ENCODE measurements at places on chromosomes 4 and X.

DNA sequence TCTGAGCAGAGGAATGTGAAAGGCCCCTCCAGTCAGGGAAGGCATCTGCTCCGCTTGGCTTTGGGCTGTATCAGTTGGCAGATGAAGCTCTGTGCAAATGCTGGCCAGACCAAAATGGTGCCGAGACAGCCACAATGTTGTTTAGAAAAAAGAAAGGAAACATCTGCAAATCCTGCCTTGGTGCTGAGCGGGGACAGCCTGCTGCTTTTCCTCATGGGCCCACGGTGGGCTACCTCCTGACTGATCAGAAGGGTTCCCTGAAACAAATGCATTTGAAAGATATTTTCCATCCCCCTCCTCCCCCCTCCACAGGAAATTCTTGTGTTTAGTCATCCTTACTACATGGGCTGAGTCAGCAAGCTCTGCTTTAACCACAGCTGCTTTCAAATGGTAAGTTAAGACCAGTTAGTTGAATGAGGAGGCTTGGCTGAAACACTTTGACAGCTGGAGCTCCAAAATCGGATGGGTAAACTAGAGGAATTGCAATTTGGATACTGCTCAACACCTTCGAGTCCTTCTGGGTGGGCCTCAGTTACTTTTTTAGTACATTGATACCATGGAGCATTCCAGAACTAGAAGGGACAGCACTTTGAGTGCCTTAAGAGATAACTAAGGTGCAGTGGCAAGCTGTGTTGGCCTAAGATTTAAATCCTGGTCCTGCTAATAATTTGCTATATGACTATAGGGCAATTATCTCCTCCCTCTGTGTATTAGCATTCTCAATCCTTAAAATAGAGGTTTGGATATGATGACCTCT lies 36.0 kb downstream of the PLAC1 start:
- peak; percentile 55 for DNase-seq

DNA sequence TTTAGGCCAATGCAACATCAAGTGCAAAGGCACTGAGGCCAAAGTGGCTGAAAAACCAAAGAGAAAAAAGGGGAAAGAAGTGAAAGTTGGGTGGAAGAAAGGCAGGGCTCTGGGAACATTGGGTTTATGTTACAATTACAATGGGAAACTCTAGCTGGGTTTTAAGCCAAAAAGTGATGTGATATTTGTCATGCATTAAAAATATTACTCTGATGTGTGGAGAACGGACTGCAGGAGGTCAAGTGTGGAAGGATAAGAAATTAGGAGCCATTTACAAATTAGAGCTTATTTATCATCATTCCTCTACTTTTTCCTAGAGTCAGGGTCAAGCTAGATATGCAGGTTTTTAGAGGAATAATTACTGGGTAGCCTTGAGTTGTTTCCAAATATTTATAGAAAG lies 516.8 kb downstream of the INPP4B start:
- no peak for DNase-seq

- DNase-seq, result no peak
These were observed 12.6 kb downstream of the PPA2 start for GRCh38 chr4:105461221-105461620.

- no peak for DNase-seq
These were observed 245.6 kb downstream of the THOC2 start for GRCh38 chrX:123487236-123487635.

GRCh38 chr4:140344621-140345020 lies 28.8 kb upstream of the SCOC start:
- DNase-seq, result no peak

DNA sequence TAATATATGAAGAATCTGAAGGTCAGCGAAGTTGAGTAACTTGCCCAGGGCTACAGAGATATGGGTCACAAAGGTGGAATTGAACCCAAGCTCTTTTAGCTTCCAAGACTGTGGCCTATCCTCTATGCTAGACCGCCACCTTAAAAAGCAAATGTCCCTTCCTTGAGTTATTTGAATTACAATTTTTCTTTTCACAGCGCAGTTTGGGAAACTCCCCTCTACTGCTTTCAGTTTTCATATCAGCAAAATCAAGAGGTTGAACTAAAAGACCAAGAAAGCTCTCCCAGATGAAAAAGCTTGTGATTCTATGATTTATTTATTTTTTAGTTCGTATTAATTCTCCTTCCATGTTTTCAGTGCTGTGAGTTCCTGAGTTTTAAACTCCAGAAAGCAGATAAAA lies 174.5 kb upstream of the C1QTNF7 start:
- DNase-seq, result no peak

DNA sequence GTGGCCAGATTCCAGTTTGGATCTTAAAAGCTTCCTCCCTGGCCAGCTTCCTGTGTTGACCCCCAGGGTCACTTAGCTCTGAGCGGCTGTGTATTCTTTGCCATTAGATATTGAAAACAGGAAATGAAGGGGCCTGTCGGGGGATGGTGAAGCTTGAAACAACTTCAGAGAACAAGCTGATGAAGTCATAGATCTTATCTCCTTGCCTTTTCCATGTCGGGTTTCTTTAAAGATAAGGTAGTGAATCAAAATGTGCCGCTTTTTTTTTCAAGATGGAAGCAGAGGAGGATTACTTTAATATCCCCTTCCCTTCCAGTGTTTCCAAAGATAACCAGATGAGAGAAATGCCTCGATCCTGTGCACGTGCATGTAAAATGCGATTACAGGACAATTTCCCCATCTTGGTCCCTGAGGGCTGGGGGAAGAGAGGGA lies 508.5 kb downstream of the MID1IP1 start:
- DNase-seq, result no peak

GRCh38 chrX:148874636-148875246 lies 374.3 kb downstream of the AFF2 start:
- no peak for DNase-seq

GRCh38 chr4:118711052-118711451 lies 25.9 kb downstream of the METTL14 start:
- DNase-seq, result no peak

DNA sequence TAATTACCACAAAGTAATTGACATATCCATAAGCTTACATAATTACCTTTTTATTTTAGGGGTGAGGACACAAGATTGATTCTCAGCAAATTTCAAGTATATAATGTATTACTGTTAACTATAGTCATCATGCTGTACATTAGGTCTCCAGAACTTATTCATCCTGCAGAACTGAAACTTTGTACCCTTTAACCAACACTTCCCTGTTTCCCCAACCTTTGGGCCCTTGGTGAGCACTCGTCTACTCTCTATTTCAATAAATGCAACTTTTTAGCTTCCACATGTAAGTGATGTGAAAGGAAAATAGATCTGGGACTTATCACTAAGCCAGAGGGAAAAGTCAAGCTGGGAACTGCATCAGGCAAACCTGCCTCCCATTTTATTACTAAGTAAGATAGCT lies 33.6 kb upstream of the CCNG2 start:
- DNase-seq, result no peak

DNA sequence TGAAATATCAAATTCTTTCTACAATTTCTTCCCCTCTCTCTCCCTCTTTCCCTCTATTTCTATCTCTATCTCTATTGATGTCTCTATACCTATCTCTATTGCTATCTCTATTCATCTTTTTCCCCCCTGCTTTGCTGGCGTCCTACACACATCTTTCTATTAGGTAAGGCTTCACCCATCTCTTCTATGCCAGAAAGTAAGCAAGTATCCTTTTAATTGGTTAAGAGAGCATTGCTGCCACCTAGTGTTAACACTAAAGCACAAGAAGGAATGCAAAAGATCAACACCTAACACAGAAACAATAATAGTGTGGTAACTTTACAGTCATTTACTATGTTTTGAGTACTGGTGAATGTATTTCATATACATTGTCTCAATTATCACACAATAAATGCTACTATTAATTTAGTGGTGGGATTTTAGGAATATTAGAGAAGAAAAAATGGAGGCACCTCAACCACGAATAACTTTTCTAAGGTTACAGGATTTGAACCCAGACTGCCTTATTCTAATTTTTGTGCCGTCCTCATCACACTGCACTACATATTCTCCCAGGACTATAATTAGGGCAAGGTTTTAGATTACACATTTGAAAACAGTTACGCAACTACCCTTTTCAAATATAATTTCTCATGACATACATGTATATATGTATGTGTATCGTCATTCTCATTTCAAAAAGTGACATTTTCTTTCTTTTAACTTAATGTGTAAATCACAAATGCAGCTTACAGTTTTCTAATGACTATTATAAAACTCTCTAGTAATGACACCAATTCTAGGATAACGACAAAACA lies 3.7 kb upstream of the C4orf36 start:
- no peak for DNase-seq

GRCh38 chr4:130632731-130633604 lies 1537.0 kb downstream of the C4orf33 start:
- DNase-seq, result no peak

- no peak for DNase-seq
These were observed 86.3 kb downstream of the GPRIN3 start for GRCh38 chr4:89221167-89221867.

DNA sequence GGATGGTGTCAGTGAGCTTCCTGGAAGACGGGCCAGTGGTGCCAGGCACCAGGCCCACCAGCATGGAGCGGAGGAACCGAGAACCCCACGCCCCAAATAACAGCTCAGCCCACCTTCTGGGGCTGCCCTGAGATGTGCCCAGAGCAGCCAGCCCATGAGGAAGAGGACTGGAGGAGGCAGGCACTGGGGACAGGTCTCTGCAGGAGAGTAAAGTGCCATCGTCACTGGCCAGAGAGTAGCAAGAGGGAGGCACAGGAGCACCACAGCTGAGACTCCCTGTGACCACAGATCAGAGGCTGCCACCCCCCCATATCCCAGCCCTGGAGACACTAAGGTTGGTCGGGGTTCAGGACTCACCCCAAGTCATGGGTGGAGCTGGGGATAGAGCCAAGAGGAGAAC lies 63.0 kb downstream of the PPP2R2C start:
- no peak for DNase-seq

GRCh38 chr4:125393825-125394224 lies 79.1 kb downstream of the FAT4 start:
- DNase-seq, result no peak

- no peak for DNase-seq
These were observed 36.7 kb downstream of the PJA1 start for GRCh38 chrX:69128588-69128987.

- DNase-seq, result no peak
These were observed 171.9 kb downstream of the MAD2L1 start for GRCh38 chr4:119894650-119895208.

DNA sequence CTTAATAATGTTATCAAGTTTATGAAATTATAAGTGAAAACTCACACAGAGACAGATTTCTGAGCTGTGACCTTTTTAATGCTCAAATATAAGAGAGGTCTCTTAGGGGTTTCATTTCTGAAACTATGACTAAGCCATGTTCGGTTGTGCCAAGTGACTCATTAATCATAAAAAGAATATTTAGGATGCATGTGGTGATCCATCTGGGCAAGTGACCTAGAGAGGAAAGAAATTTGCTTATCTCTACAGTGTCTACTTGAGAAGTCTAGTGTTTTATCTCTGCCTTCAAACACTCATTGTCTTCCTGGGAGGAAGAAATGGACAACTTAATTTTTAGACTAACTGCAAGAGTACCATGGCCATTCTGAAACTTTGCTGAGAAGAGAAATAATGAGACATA lies 545.3 kb upstream of the GRID2 start:
- DNase-seq, result no peak

DNA sequence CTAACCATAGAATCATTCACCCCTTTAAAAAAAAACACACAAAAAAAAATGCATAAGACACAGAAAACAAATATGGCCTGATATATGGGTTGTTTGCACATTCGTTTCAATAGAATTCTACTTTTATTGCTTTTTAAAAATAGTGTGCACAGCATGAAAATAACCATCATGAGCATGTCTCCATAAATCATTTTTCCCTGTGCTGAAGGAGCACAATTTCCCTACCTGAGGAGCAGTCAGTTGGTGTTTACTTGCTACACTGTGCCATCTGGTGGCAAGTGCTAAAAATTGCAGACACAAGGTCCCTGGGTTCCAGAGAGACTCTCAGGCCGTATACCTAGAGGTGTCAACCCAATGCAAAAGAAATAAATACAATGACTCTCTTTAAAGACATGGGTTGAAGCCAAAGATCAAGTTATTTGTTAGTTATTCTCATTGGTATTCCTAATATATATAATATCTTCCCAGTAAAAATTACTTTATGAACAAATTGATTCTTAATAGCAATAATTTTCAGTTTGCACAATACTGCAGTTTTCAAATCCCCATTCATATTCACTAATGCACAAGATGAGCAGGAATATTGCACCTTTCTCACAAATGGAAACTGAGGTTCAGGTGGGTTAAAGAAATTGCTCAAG lies 551.4 kb downstream of the IQCM start:
- peak; percentile 19 for DNase-seq

DNA sequence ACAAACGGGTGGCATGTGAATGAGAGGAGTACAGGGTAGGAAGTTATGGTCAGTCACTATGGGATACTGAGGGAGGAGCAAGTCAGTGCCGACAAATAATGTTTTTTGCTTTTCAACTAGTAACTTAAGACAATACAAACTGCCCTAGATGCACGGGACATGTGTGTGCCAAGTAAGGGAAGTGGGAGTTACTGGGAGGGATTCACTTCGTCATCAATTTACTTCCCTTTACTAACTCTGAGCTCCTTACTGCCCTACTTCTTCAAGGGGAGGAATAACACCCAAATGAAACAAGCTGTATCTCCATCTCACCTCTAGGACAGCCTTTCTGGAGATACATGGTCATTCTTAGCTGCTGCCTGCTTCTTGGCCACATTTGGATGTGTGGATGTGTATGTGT lies 97.7 kb downstream of the DGKK start:
- DNase-seq, result no peak

DNA sequence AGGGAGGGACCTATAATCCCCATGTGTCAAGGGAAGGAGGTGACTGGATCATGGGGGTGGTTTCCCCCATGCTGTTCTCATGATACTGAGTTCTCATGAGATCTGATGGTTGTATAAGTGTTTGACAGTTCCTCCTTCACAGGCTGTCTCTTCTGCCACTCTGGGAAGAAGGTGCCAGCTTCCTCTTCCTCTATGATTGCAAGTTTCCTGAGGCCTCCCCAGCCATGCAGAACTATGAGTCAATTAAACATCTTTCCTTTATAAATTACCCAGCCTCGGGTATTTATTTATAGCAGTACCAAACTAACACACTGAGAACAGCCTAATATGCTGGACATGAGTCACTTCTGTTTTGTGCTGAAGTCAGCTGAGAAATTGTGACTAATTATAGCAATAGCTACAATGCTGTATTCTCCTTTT lies 656.9 kb upstream of the CPEB2 start:
- no peak for DNase-seq

DNA sequence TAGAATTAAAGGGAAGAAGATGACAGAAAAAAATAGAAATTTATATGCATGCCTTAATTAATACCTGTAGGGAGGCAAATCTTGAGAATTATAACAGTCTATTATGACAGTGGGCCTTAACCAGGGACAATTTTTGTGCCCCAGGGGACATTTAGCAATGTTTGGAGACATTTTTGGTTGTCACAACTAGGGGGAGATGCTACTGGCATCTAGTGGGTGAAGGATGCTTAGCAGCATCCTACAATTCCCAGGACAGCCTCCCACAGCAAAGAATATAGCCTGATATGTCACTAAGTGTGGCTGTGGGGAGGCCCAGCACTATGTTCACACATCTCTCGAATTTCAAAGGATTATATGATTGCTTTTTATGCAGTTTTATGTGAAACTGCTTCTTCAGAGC lies 10.5 kb downstream of the GPR82 start:
- no peak for DNase-seq

- DNase-seq, result no peak
These were observed 29.8 kb downstream of the FAM149A start for GRCh38 chr4:186134257-186134656.

Measured in AG09319 (cell line).